ENCODE measurements at places on chromosomes 2 and 18.

GRCh38 chr2:8893474-8893873 lies 56.1 kb upstream of the KIDINS220 start:
- H3K4me3 ChIP-seq, result no peak overlapping the region
- H3K4me1 ChIP-seq, result no peaks in the 10 kb centered on the region
- H3K27ac ChIP-seq, result no peak overlapping the region
- no peaks in the 10 kb centered on the region for H3K27me3 ChIP-seq
- H3K36me3 ChIP-seq, result no peaks in the 10 kb centered on the region

DNA sequence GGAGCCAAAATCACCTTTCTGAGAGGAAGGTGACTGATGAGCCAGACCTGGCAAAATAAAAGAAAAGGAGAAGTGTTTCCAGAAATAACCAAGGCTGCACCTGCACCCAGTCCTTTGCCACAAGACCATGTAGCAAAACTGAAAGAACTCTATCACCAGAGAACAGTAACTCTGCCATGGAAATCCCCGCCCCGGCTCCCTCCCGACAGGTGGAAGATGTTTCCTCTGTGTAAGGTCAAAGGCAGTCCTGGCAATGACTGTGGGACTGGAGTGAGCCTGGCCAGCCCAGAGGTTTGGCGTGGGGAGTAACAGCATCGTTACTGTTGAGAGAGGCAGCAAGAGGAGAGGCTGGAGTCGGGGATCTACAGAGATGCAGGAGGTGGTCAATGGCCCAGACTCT lies 42.3 kb downstream of the SPRED2 start:
- no peak overlapping the region for H3K27ac ChIP-seq
- H3K4me3 ChIP-seq, result no peak overlapping the region
- no peaks in the 10 kb centered on the region for H3K27me3 ChIP-seq

- H3K4me3 ChIP-seq, result no peak overlapping the region
- no peaks in the 10 kb centered on the region for H3K27me3 ChIP-seq
- no peak for DNase-seq
- no peaks in the 10 kb centered on the region for H3K4me1 ChIP-seq
Measured at GRCh38 chr2:80255918-80256781, 48.4 kb downstream of the LRRTM1 start.

- no peak for DNase-seq
- no peak overlapping the region for H3K4me3 ChIP-seq
- H3K36me3 ChIP-seq, result no peaks in the 10 kb centered on the region
Measured at GRCh38 chr2:31049264-31049663, 89.0 kb downstream of the GALNT14 start.

DNA sequence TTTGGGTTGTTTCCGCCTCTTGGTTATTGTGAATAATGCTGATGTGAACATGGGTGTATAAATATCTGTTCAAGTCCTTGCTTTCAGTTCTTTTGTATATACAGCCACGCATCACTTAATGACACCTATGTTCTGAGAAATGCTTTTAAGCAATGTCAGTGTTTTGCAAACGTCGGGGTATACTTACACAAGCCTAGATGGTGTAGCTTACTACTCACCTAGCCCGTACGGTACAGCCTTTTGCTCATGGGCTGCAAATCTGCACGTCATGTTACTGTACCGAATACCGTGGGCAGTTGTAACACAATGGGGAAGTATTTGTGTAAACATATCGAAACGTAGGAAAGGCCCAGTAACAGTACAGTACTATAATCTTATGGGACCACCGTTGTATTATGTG lies 12.4 kb downstream of the RALB start:
- no peaks in the 10 kb centered on the region for H3K27me3 ChIP-seq
- no peaks in the 10 kb centered on the region for H3K36me3 ChIP-seq
- no peak overlapping the region for H3K4me3 ChIP-seq
- H3K4me1 ChIP-seq, result peaks cover 14% of the 10 kb centered on the region

- peaks cover 12% of the 10 kb centered on the region for H3K4me1 ChIP-seq
- no peaks in the 10 kb centered on the region for H3K36me3 ChIP-seq
- no peak overlapping the region for H3K4me3 ChIP-seq
- no peaks in the 10 kb centered on the region for H3K27me3 ChIP-seq
- H3K27ac ChIP-seq, result no peak overlapping the region
- no peak for DNase-seq
Measured at GRCh38 chr2:207333599-207334300, 168.0 kb upstream of the KLF7 start.

- H3K36me3 ChIP-seq, result peaks cover 8% of the 10 kb centered on the region
- H3K27me3 ChIP-seq, result no peaks in the 10 kb centered on the region
- no peak overlapping the region for H3K27ac ChIP-seq
- H3K4me3 ChIP-seq, result no peak overlapping the region
- no peak for DNase-seq
- H3K4me1 ChIP-seq, result peaks cover 19% of the 10 kb centered on the region
Measured at GRCh38 chr2:69890881-69891280, 2.9 kb upstream of the SNRNP27 start.

DNA sequence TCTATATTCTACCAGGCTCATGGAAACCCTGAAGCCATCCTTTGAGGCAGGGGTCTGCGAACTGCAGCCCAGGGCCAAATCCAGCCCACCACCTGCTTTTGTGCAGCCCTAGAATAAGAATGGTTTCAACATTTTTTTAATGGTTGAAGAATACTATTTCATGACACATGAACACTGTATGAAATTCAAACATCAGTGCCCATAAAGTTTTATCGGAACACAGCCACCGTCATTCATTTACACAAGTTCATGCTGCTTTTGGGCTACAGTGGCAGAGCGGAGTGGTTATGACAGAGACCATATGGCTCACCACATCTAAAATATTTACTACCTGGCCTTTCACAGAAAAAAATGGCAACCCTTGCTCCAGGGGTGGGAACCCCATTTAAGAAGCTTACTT lies 124.2 kb upstream of the EPAS1 start:
- no peak for DNase-seq
- no peak overlapping the region for H3K4me3 ChIP-seq
- H3K27me3 ChIP-seq, result no peaks in the 10 kb centered on the region
